Caco-2 (cell line): ENCODE measurements at places on chromosomes 1 and 21.

DNA sequence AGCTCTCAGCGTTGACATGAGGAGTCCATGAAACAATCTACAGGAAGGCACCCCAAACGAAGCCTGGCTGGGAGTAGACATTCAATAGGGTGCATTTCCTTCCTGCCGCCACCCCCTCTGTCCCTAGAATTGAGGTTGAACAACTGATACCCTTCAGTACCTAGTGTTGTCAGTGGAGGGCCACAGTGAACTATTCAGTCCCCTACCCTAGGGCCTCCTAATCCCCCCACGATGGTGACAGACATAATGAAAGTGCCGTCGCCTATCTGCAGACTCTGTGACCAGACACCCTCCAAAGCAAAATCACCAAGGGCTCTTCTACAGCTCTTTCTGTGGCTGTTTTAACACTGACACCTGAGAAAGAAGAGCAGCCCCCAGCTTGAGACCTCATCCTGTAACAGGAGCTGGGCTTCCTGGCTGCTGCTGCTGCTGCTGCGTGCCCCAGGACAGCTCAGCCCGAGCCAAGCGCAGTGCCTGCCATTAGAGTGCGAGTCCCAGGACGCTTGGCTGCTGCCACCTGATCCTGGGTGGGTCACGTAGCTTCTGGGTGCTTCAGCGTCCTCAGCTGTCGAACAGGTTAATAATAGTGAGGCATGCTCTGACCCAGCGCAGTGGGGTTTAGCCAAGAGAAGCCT lies 183.0 kb downstream of the ZBTB18 start:
- DNase-seq: no peak

GRCh38 chr1:228367798-228368791 lies 38.5 kb downstream of the TRIM11 start:
- DNase-seq: peak; percentile 92

GRCh38 chr21:36765229-36765628 lies 66.3 kb downstream of the SIM2 start:
- no peak for DNase-seq

GRCh38 chr1:57831624-57832023 lies 407.8 kb upstream of the DAB1 start:
- no peak for DNase-seq

DNA sequence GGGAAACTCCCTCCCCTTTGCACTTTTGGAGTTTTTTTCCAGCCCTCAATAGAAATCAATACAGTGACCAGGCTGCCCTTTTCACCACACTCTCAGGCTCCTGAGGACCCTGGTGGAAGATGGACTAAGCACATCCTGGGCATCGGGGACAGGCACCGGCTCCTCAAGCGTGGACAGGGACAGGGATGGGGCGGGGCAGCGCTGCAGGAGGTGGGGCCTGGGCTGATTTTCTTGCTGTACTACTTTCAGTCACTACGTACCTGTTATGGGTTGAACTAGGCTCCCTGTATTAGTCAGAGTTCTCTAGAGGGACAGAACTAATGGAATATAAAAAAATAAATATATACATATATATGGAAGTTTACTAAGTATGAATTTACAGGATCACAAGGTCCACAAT lies 2.5 kb downstream of the MX2 start:
- no peak for DNase-seq

DNA sequence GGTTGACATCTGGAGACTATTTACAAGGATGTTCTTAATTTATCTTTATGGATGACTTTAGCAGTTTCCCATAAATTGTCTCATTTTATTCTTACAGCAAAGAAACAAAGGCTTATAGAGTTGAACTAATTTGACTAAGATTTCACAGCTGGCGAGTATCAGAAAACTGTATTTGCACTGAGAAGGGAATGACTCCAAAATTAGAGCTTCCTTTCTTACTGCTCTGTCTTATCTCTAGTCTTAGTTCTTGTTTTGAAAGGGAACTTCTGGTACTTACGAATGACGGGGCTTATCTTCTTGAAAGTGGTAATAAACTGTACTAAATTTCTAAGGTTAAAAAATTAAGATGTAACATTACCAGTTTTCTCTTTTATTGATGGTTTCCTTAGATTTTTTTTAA lies 13.6 kb downstream of the CNST start:
- DNase-seq: no peak

DNA sequence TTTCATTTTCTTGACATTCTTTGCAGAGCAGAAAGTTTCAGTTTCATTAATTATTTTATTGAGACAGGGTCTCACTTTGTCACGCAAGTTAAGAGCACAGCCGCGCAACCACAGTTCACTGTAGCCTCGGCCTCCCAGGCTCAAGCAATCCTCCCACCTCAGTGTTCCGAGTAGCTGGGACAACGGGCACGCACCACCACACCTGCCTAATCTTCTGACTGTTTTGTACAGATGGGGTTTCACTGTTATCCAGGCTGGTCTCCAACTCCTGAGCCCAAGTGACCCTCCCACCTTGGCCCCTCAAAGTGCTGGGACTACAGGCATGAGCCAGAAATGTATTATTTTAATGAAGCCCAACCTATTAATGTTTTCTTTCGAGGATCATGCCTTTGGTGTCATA lies 3.0 kb upstream of the SPATC1L start:
- no peak for DNase-seq

- no peak for DNase-seq
Measured at GRCh38 chr1:81799939-81800694, 617 bp upstream of the ADGRL2 start.

GRCh38 chr1:91591175-91591974 lies 90.7 kb downstream of the CDC7 start:
- no peak for DNase-seq

DNA sequence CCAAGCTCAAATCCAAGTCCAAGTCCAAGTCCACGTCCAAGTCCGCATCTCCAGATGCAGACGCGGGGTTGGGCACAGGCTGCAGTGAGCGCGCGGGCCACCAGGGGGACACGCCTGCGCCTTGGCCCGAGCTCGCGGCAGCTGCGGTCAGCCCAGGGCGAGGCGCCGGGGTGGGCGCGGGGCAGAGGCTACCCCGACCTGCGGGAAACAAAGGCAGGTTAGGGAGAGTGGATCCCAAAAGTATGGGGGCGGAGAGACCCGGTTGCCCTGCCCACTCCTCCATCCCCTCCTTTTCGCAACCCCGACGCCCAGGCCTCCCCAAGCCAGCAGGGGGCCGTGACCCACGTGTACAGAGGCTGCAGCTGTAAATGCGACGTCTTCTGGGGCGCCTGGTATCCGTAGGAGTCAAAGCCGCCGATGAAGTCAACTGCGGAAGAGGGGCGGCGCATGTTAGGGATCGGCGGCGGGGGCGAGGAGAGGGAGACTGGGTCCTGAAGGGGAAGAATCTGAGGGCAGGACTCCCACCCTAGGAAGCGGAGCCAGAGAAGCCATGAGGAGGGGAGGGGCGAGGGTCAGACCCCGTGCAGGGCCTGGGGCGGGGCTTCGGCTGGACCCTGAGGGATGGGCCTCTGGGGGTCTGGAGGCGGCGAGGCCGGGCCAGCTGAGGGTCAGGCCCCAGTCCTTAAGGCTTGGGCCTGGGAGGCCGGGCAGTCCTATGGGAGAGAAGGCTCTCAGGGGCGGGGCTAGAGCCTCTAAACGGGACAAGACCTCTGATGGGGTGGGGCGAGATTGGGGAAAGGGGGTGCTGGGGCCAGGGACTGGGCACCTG lies 58.0 kb downstream of the NKAIN1 start:
- peak; percentile 76 for DNase-seq

GRCh38 chr21:41207401-41208375 lies 39.7 kb downstream of the BACE2 start:
- DNase-seq: no peak

GRCh38 chr1:8251635-8252034 lies 66.3 kb upstream of the SLC45A1 start:
- no peak for DNase-seq

DNA sequence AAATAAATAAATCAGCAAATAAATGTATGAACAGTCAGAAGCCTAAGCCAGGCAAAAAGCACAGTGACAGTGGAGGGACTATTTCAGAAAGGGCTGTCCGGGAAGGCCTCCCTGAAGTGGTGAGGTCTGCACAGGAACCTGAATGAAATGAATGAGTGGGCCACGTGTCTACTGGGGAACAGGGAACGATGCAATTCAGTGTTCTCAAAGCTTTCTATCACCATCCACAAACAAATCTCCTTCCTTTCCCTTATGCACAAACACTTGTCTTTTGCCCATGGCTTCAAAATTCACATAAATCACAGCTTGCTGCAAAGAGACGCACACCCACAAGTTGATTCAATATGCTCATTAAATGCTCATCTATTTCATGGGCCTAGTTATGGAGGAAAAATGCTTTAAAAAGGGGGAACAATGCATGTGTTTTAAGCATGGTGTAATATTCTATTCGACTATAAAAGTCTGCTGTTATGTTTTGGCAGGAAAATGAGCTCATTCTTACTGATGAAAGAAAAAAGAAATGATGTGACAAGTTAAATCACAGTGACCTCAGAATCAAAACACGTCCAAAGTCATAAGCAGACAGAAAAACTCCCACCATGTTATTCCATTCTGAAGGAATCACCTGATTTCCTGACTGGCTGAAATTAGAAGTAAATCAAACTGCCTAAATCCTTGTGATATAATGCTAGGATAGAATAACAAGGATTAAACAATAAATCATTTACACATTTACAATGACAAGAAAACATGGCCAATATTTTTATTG lies 21.6 kb downstream of the URB1 start:
- no peak for DNase-seq

- DNase-seq: no peak
Measured at GRCh38 chr1:97254731-97255463, 533.3 kb downstream of the PTBP2 start.

GRCh38 chr1:65758128-65758527 lies 34.6 kb upstream of the PDE4B start:
- no peak for DNase-seq

- no peak for DNase-seq
Measured at GRCh38 chr1:236623371-236624166, 19.3 kb upstream of the HEATR1 start.
